ENCODE measurements at places on chromosomes 11 and 22.

GRCh38 chr22:46652081-46652846 is 32.1 kb downstream of the GRAMD4 start:
- DNase-seq, result peak; percentile 48

DNA sequence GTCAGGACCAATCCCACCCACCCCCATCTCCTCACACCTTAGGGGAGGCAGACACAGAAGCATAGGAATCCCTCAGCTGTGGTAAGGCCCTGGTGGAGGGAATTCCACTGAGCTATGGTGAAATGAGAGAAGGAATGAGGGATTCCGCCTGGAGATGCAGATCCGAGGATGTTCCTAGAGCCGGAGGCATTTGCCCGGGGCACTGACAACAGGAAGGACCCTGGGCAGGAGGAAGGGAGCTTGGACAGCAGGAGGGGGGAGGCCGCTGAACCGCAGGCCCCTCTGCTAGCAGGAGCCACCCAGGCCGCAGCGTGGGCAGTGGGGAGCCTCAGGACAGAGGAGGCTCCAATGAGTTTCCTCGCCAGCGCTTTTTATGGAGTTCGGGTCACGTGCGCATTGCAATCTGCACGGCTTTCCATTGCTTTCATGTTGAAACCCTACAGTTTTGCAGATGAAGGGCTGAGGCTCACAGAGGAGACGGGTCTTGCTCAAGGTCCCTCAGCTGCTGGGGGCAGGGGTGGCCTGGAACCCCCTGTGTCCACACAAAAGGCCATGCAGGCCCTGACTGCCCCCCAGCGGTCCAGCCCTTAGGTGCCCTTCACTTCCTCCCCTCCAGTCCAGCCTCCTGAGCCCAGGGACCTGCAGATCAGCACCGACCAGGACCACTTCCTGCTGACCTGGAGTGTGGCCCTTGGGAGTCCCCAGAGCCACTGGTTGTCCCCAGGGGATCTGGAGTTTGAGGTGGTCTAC is 15.5 kb downstream of the CSF2RB start:
- no peak for DNase-seq

- no peak for DNase-seq
These were observed 68.0 kb downstream of the USP47 start for GRCh38 chr11:11909727-11910126.

GRCh38 chr11:99020352-99021225 is at the start of gene CNTN5:
TSS of gene CNTN5 (plus strand) at chr11:99020949.
- DNase-seq, result peak; percentile 3

DNA sequence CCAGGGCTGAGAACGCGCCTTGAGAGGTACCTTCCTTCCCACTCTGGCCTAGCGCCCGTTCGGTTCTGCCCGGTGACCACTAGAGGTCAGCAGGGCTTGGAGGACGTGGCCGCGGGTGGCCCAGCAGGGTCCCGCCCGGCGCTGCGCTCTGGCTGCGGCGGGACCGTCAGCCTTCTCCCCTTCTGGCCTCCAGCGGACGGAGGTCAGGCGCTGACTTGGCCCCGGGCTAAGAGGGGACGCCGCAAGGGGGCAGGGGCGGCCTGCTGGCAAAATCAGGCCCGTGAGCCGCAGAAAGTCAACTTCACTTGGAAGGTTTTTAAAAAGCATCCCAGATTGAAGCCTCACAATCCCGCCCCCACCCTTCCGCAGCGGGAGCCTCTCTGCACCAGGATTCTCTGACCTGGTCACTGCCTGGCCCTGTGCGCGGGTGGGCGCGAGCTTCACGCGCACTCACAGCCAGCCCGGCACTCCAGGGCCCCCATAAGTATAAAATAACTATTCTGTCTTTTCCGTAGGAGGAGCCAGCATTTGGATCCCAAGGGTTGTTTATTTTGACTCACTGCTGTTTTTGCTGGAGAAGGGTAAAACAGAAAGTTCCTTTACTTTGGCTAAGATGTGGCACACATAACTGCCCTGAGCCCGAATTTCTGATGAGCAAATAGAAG is 23.2 kb upstream of the ZBTB16 start:
- DNase-seq, result peak; percentile 89

DNA sequence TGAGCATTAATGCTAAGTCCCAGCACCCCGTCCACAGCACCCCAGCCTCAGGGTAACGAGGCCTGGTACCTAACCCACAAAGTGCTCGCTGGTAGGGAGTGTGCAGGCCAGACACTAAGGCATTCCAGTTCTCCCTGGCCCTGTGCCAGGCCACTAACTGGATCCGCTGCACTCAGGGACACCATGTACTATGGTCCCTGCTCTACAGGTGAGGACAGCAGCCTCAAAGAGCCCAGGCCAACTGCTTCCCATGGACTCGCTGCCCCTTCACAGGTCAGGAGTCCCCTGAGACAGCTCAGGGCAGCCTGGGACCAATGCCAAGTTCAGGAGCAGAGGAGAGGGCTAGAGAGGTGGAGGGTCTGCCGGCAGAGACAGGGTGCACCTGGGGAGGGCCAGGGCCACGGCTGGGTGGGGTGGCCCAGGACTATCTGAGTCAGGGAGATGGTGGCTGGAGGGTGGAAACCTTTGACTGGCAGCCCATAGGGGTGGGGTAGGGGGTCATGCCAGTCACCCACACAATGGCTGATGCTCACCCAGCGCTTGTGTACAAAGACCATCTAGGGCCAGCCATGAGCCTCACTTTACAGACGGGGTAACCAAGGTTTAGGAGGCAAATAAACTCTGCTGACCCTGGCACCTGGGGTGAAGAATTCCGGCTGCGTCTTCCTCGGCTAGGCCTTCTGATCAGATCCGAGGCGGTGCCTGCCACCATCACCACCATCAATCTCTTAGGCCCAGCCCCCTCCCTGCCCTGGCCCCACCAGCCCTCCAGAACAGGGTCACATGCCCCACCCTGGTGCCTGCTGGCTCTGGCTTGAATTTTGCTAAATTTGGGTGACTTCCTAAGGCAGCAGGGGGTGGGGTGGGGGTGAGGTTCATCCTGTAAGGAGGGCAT is 5.6 kb downstream of the OSBPL5 start:
- no peak for DNase-seq

- DNase-seq, result no peak
These were observed 58.5 kb upstream of the SESN3 start for GRCh38 chr11:95289378-95290101.

DNA sequence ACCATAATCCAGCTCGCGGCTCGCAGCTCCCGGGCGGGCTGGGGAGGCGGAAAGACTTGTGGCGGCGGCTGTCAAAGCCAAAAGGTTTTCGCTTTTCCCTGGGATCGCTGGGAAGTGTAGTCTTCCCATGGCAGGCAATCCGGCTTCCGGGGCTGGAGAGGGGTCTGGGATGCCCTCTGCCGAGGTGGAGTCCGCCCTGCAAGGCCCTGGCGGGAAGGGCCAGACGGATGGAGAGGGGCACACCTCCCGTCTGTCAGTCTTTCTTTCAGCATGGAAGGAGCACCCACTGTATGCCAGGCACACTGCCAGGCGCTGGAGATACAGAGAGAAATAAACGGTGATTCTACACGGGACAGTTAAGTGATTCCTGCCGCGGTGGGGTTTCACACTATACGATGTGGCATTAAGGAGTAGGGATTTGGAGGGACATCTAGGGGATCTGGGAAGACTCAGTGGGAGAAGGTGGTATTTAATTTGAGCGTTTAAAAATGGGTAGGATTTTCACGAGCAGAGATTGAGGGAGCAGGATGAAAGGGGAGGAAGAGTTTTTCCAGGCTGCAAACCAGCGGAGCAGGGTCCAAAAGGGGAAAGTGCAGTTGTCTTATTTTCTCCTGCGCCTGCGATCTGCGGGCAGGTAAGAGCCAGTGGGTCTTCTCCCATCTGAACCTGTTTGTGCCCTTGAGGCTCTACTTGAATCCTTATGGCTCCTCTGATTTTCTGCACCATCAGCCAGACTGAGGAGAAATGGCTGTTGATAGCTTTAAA is at the start of gene BACE1:
Gene BACE1 (minus strand): TSS at position 60 of the 765 bp plus-strand sequence. CDS start 461 bp downstream, outside the sequence.
- peak; percentile 80 for DNase-seq

GRCh38 chr11:114134870-114135269 is 75.4 kb downstream of the ZBTB16 start:
- DNase-seq, result peak; percentile 66

DNA sequence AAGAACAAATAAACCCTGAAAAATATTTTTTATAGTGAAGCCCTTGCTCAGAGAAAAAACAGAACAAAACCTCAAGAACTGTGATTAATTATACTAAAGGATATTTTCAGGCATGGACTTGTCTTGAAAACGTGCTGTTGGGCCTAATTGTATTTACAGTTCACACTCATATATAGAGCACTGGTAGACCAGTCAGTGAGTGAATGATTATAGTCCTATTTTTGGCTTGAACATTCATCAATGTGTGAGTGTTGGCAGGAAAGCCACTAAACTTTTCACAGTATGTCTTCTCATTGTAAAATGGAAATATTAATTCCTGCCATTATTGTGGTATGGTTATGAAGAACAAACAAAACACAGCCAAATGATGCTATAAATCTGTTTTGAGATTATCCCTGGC is 462.8 kb downstream of the KCNA4 start:
- DNase-seq, result no peak

DNA sequence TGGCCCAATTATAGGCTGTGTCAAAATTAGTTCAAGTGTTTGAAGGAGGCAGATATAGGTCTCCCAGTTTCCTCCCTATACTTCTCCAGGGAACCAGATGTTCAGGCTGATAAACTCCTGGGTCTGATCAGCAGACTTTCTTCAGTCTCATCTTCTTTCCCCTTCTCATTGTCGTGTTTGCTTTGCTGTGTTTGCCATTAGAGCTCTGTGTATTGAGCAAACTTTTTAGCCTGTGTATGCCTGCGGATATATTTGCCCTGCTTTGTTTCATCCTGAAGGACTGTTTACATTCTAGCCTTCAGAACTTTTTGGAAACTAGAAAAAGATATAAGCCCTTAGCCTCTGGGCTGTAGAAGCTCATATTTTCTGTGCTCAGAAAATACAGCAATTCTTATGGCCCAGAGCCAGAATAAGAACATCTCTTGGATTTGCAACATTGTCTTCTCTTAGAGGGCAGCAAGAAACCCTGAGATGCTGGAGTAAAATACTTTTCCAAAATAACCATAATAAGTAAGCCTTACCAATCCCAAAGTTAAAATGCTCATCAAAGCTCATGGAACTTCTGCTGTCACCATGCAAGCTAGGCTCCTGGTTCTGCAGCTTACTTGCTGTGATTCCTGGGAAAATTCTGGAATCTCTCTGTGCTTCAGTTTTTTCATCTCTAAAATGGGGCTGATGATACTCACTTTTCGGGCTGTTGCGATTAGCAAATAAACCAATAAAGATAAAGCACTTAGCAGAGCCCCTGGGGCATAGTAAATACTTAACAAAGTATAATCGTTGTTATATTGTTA is 34.1 kb upstream of the ME3 start:
- DNase-seq, result no peak

- DNase-seq, result no peak
These were observed 94.3 kb downstream of the FEZ1 start for GRCh38 chr11:125401746-125402145.

- no peak for DNase-seq
These were observed 349.8 kb upstream of the B3GAT1 start for GRCh38 chr11:134761926-134762247.

GRCh38 chr22:50576806-50577696 is 1.2 kb downstream of the CPT1B start:
- DNase-seq, result no peak

DNA sequence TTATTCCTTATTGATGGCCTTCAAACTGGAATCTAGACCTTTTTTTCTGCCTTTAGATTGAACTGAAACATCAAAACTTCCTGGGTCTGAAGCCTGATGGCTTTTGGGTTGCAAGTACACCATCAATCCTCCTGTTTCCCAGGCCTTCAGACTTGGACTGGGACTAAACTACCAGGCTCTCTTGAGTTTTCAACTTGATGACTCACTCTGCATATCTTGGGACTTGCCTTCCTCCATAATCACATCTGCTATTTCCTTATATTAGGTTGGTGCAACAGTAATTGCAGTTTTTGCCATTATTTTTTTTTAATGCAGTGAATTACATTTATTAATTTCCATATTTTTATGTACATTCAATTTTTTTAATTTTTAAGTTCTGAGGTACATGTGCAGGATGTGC is 7.0 kb downstream of the OR51B5 start:
- no peak for DNase-seq
